ENCODE measurements at places on chromosomes 7 and 10.

GRCh38 chr7:30001998-30002397 lies 12.4 kb upstream of the SCRN1 start:
- H3K27me3 ChIP-seq: no peaks in the 10 kb centered on the region
- no peaks in the 10 kb centered on the region for H3K4me1 ChIP-seq
- no peak for DNase-seq
- no peak overlapping the region for H3K27ac ChIP-seq
- H3K4me3 ChIP-seq: no peak overlapping the region

DNA sequence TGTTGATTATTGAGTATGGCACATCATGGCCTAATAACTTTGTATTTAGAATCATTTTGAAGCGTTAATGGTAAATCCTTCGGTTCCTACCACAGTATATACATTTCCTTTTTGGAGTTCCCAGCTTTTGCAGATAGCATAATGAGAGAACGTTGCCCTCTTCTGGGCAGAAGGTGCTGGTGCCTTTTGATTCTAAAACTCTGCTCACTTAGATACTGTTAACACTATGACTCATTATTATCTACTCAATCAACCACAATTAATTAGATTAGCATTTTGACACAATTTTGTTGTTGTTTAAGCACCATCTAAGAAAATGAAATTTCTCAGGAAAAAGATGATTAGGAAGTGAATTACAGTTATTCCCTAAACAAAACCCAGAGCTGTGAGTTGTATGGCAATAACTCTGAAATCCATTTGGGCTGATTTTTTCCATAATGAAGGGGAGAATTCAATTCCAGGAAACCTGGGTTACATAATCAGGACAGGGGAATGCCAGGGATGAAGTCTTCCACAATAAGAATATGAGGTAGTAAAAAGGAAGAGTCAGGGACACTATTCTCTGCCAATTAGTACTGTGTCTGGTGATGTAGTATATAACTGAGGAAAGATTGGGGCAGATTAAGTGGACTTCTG lies 11.5 kb upstream of the DLD start:
- H3K36me3 ChIP-seq: no peaks in the 10 kb centered on the region
- H3K27me3 ChIP-seq: no peaks in the 10 kb centered on the region
- H3K4me1 ChIP-seq: no peaks in the 10 kb centered on the region
- H3K4me3 ChIP-seq: no peak overlapping the region

DNA sequence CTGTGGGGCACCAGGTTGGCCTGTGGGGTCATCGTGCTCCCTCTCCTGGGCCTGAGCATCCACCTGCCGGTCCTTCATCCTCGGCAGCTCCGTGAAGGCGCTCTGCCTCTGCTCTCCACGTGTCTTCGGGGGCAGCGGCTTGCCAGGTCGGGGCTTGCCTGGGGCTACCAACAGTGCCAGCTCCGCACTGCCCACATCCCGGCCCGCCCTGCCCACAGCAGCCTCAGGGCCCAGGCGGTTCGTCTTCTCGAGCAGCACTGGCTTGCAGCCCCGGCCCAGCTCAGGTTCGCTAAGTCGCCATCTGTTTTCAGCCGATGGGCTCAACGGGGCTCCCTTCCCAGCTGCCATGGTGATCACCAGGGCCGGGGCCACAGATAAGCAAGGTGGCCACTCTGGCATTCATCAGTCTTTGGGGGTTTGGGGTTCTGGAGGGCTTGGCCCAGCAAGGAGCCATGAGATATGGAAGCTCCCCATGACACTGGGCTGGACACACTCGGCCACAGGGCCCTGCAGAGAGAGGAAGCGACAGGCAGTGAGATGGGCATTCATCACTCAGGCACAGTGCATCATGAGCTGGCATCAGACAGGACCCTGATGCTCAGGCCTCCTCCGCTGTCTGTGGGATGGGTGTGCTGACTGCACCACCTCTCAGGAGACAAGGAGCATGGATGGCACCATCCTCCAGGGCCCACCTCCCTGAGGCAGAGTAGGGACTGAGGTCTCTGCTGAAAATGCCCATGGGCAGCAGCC lies 15.5 kb downstream of the ZNF488 start:
- H3K4me3 ChIP-seq: no peak overlapping the region
- no peaks in the 10 kb centered on the region for H3K4me1 ChIP-seq
- no peak overlapping the region for H3K27ac ChIP-seq
- H3K36me3 ChIP-seq: no peaks in the 10 kb centered on the region
- H3K27me3 ChIP-seq: no peaks in the 10 kb centered on the region

DNA sequence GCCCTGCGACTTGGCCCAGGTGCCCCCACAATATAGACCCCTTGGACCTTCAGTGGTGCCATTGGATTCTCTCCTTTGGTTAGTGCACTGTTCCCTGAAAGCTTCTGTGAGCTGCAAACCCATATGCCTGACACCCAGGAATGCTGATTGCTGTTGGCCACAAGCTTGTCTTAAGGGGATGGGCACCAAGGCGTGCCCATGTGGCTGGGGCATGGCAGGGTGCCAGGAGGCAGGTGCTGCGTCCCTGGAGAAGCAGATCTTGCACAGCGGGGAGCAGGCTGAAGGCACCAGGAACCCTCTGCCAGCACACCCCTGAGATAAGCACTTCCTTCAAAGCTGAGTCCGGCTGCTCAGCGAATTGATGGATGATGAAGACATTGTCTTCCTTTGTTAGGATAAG lies 411.8 kb downstream of the SDK1 start:
- H3K4me1 ChIP-seq: no peaks in the 10 kb centered on the region
- H3K27me3 ChIP-seq: no peaks in the 10 kb centered on the region
- DNase-seq: no peak
- no peak overlapping the region for H3K27ac ChIP-seq
- no peak overlapping the region for H3K4me3 ChIP-seq

DNA sequence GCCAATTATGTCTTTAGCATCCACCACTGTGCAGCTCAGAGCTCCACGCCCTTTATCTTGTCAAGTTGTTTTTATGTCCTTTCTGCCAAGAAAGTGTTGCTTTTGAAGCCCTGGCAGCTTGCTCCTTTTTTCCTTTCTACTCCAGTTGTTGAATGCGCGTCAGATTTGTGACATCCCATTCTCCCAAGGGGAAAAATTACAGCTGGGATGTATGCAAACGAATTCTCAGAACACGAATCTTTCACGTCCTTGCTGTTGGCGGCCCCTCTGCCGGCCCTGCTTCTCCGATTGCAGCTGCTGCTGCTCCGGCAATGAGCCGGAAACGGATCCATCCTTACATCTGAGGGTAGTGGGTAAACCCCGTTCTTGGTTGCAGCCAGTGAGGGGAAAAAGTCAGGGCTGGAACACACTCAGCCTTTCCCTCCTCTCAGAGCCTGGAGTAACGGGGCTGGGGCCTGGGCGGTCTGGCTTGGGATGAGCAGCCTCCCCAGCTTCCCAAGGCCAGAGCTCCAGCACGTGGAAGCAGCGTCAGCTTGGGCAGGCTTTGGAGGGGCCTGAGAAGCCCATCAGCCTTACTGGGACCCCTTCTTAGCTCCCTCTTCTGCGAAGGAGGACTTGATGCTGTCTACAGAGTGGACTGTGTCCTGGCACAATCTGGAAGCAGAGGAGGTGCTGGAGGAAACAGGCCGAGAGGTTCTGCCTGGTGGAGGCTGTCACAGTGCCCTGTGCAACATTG lies 79.0 kb upstream of the CHST15 start:
- H3K4me1 ChIP-seq: no peaks in the 10 kb centered on the region
- H3K27me3 ChIP-seq: no peaks in the 10 kb centered on the region
- H3K36me3 ChIP-seq: no peaks in the 10 kb centered on the region
- no peak overlapping the region for H3K27ac ChIP-seq
- H3K4me3 ChIP-seq: no peak overlapping the region

- no peaks in the 10 kb centered on the region for H3K27me3 ChIP-seq
- H3K4me3 ChIP-seq: no peak overlapping the region
- H3K36me3 ChIP-seq: no peaks in the 10 kb centered on the region
Measured at GRCh38 chr10:93420944-93421825, 60.9 kb downstream of the MYOF start.

- no peak overlapping the region for H3K4me3 ChIP-seq
- H3K27me3 ChIP-seq: no peaks in the 10 kb centered on the region
- no peaks in the 10 kb centered on the region for H3K36me3 ChIP-seq
- no peak overlapping the region for H3K27ac ChIP-seq
Measured at GRCh38 chr7:26413007-26413691, 121.5 kb downstream of the SNX10 start.

- H3K4me1 ChIP-seq: peaks cover 23% of the 10 kb centered on the region
- no peak overlapping the region for H3K4me3 ChIP-seq
- H3K36me3 ChIP-seq: no peaks in the 10 kb centered on the region
- no peak overlapping the region for H3K27ac ChIP-seq
- no peaks in the 10 kb centered on the region for H3K27me3 ChIP-seq
Measured at GRCh38 chr7:137989094-137989493, 12.8 kb downstream of the CREB3L2 start.

GRCh38 chr10:28987555-28988320 lies 301.1 kb upstream of the LYZL1 start:
- no peak overlapping the region for H3K27ac ChIP-seq
- H3K27me3 ChIP-seq: no peaks in the 10 kb centered on the region
- no peak overlapping the region for H3K4me3 ChIP-seq
- no peaks in the 10 kb centered on the region for H3K36me3 ChIP-seq
- no peak for DNase-seq

- no peak for DNase-seq
- no peak overlapping the region for H3K4me3 ChIP-seq
- H3K27me3 ChIP-seq: no peaks in the 10 kb centered on the region
- no peaks in the 10 kb centered on the region for H3K36me3 ChIP-seq
- no peaks in the 10 kb centered on the region for H3K4me1 ChIP-seq
Measured at GRCh38 chr10:123404357-123404756, 250.2 kb downstream of the BUB3 start.

DNA sequence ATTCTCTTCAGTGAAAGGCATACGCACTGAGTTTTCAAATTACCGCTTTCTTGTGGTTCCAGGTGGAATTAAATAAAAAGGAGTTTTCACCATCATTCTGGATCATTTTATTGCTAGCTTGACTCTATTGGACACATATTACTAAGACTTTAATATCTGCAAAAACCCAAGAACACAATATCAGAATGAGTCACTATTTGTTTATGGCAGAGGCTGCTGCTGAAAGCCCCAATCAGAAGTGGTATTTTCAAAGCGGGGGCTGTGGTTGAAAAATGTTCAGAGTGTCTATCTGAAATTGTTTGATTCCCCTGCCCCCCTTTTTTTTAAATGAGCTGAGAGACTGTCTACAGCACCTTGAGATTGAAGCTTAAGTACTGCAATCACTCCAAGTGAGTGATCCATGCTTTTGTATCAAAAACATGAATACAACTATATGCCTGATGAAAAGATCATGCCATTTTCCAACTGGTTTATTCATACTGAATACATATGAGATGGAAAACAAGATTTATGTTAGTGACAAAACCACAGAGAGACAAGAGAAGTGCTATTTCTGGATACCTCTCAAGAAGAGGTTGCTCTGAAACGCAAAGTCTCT lies 376.4 kb downstream of the HTR7 start:
- H3K27ac ChIP-seq: no peak overlapping the region
- no peak overlapping the region for H3K4me3 ChIP-seq
- H3K27me3 ChIP-seq: no peaks in the 10 kb centered on the region
- no peaks in the 10 kb centered on the region for H3K36me3 ChIP-seq
- DNase-seq: no peak
- H3K4me1 ChIP-seq: no peaks in the 10 kb centered on the region

DNA sequence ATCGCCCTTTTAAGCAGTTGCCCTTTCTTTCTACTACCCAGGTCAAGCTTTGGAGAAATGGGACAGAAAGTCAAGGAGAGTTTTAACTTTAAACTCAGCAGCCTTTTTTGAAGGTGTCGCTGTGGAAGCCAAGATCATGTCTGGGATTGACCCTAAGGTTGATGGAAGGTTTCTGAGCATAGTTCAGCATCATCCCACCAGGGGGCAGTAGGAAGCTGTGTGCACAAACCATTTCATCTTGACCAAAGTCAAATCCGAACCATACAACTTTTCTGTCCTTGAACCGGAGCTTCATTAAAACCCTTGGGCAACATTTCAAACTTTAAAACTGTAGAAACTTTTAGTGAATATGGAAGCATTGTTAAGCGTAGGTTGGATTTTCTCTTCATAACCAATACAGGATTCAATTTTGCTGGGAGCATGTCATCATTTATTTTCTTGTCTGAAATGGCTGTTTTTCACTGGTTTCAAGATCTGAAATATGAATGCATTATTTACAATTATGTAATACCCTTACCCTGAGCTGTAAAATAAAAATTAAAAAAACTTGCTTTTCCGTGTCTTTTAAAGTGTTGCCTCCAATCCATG lies 214.4 kb upstream of the KIAA1217 start:
- no peaks in the 10 kb centered on the region for H3K4me1 ChIP-seq
- no peak overlapping the region for H3K27ac ChIP-seq
- no peak overlapping the region for H3K4me3 ChIP-seq
- DNase-seq: no peak

Measured in right lobe of liver (tissue), 6 donors.